ENCODE measurements at places on chromosomes 4 and X.

- no peaks in the 10 kb centered on the region for H3K4me1 ChIP-seq
- H3K4me3 ChIP-seq = no peak overlapping the region
- no peak for DNase-seq
- peaks cover 44% of the 10 kb centered on the region for H3K27me3 ChIP-seq
- no peak overlapping the region for H3K27ac ChIP-seq
- H3K36me3 ChIP-seq = no peaks in the 10 kb centered on the region
Measured at GRCh38 chrX:109472939-109473735, 8.7 kb downstream of the GUCY2F start.

DNA sequence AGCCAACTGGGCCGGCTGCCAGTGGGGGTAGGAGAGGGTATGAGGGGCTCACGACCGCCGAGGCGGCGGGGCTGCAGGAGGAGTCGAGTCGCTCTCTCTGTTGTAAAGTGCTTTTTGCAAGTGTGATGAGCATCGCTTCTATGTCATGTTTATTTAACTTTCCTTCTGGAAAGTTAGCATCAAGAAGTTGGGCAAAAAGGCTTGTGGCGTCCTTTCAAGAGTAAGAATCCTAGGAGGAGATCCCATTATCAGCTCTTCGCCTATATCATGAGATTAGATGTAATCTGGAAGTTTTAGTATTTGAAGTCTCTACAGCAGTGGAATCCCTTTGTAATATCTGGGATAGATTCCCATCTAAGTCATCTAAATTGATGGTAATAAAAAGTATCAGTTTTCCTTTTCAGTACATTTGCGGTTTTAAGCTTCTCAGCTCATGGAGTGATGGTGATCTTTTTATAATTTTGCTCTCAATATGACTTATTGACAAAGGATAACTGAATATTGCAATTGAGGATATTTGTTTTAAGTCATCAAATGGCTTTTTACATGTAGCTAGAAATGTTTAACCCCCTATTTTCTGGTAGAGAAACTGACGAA is 1.7 kb downstream of the GALNT7 start:
- H3K4me1 ChIP-seq = peaks cover 16% of the 10 kb centered on the region
- H3K4me3 ChIP-seq = peak overlapping the region; percentile 77
- H3K27me3 ChIP-seq = no peaks in the 10 kb centered on the region

DNA sequence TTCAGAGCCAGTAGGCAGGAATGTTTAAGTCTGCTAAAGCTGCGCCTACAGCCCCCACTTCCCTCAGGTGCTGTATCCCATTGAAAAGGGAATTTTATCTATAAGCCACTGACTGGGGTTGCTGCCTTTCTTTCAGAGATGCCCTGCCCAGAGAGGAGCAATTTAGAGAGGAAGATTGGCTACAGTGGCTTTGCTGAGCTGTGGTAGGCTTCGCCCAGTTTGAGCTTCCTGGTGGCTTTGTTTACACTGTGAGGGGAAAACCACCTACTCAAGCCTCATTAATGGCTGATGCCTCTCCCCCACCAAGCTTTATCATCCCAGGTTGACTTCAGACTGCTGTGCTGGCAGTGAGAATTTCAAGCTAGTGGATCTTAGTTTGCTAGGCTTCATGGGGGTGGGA is 67.7 kb upstream of the PRDM5 start:
- no peak for DNase-seq
- H3K4me3 ChIP-seq = no peak overlapping the region
- H3K4me1 ChIP-seq = no peaks in the 10 kb centered on the region
- H3K27ac ChIP-seq = no peak overlapping the region
- H3K27me3 ChIP-seq = no peaks in the 10 kb centered on the region

DNA sequence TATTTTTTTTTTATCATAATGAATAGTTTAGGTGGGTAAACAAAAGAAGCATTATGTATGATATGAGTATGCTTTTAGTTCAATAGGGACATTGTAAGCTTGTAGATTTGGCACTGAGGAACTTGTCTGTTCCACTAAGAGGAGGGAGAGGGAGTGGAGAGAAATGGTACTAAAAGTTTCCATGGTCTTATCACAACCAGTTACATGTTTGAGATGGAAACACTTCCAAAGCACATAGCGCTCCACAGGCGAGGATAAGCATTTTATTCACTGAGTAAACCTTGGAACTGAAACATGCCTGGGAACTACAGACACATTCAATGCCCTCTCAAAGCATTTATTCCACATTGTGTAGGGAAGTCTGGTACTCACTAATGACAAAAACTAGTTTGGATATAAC is 15.5 kb downstream of the MYOZ2 start:
- no peaks in the 10 kb centered on the region for H3K4me1 ChIP-seq
- DNase-seq = no peak
- no peak overlapping the region for H3K27ac ChIP-seq
- H3K27me3 ChIP-seq = no peaks in the 10 kb centered on the region
- no peak overlapping the region for H3K4me3 ChIP-seq

DNA sequence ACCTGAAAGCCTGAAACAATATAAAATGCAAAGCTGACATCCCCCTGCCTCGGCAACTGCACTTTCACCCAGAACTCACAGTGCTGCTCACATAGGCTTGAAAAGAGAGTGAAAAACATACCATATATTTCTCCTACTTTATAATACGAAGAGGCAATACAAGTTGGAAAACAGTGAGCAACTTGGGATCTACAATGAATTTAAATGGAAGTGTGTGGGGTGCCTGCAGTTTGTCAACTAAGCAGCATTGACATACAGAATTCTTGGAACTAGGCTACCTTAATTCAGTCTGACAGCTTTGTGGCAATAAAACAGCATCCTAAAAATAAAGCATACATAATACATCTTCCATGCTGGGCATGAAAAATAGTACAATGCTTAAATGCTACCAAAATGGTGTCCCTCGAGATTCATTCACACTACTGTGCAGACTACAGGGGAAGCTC is 8.0 kb downstream of the GASK1B start:
- no peaks in the 10 kb centered on the region for H3K36me3 ChIP-seq
- peak overlapping the region; percentile 43 for H3K27ac ChIP-seq
- H3K27me3 ChIP-seq = no peaks in the 10 kb centered on the region
- no peak overlapping the region for H3K4me3 ChIP-seq

GRCh38 chr4:95158626-95159025 is 390.1 kb downstream of the UNC5C start:
- no peak overlapping the region for H3K27ac ChIP-seq
- no peak overlapping the region for H3K4me3 ChIP-seq
- DNase-seq = no peak

DNA sequence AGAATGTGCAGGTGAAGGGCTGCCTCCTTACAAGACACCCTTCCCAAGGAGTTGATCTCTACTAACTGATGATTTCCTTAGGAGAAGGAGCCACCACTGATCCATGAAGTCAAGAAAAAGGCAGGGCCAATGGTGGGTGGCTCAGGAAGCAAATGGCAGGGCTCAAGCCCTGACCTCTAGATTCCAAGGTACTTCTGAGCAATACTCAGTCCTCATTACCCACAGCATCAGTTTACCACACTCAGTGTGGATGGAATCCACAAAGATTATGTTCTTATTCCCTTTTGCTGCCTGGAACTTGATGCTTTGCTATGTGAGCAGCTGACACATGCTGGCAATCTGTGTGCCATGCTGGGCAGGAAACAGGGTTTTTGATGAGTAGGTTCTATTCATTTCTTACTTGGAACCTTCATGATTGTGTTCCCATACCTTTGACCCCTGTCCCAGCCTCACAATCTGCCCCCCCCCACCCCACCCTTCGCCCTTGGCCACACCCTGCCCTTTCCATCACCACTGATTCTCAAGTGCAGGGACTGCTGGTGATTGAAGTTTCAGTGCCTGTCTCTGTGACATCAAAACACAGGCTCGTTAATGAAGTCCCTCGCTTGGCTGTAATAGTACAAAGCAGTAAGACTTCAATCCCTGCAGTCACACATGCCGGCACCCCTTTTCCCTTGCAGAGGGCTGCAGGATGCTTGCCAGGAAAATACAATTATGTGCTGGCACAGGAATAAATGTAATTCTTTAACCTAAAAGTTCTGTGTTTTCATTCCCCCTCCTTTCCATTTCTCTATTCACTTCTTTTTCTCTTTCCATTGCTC is 135.6 kb upstream of the GPC4 start:
- DNase-seq = no peak
- no peak overlapping the region for H3K27ac ChIP-seq
- H3K36me3 ChIP-seq = no peaks in the 10 kb centered on the region
- no peak overlapping the region for H3K4me3 ChIP-seq
- no peaks in the 10 kb centered on the region for H3K4me1 ChIP-seq

- no peaks in the 10 kb centered on the region for H3K4me1 ChIP-seq
- no peak overlapping the region for H3K27ac ChIP-seq
- no peaks in the 10 kb centered on the region for H3K27me3 ChIP-seq
- DNase-seq = no peak
- no peak overlapping the region for H3K4me3 ChIP-seq
Measured at GRCh38 chr4:168573870-168574269, 77.0 kb downstream of the PALLD start.

- no peak overlapping the region for H3K27ac ChIP-seq
- H3K4me1 ChIP-seq = peaks cover 4% of the 10 kb centered on the region
- DNase-seq = peak; percentile 24
- H3K4me3 ChIP-seq = peak overlapping the region; percentile 21
Measured at GRCh38 chr4:174120446-174121295, 162.8 kb downstream of the FBXO8 start.

All from tibial nerve (tissue), 4 donors.